ENCODE measurements at places on chromosomes 7 and 10.

- DNase-seq = peak; percentile 34
Observed at GRCh38 chr10:1297566-1298301, 241.5 kb downstream of the WDR37 start.

DNA sequence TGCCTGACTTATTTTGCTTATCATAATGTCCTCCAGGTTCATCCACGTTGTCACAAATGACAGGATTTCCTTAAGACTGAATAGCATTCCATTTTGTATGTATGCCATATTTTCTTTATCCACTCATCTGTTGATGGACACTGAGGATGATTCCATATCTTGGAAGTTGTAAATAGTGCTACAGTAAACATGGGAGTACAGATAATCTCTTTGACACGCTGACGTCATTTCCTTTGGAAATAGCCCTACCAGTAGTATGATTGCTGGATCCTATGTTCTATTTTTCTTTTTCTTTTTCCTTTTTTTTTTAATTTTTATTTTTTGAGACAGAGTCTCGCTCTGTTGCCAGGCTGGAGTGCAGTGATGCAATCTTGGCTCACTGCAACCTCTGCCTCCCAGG is 167.6 kb downstream of the CTTNBP2 start:
- DNase-seq = no peak

GRCh38 chr7:103143868-103144267 is 5.0 kb downstream of the NAPEPLD start:
- no peak for DNase-seq

DNA sequence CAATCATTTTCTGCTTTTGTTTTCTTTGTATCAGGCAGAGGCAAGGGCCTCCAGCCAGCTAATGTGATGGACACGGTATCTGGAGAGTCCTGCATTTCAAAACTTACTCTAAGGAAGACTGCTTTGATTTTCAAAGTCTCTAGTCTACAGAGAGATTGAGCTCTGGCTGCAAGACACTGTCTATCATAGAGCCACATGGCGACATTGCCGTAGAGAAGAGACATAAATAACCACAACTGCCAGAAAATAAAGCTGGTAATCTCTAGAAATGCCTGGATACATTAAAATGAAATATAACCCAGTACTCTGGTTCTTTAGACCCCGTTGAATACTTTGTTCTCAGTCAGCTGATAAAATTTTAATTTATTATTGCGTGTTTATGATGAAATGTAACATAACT is 90.8 kb downstream of the OTUD1 start:
- no peak for DNase-seq

DNA sequence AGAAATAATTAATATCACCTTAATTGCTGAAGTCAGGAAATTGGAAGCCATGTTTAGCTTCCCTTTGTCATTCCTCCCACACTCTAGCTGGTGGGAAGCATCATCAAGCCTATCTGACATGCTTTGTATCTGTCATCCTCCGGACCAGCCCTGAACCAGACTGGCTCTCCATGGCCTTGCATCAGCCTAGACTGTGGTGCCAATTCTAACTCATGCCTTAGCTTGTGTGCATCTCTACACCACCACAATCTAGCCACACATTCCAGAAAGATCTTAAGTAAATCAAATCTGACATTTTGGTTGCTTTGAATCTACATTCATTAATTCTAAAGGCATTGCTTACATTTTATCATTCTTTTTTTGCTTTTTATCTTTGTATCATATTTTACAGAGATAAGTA is 196.4 kb upstream of the VSTM2A start:
- no peak for DNase-seq
